ENCODE measurements at places on chromosomes 16 and 17. TPM values are rescaled to one million over a fixed set of nuclear protein-coding genes. Genes with fewer than 3 reads are reported as not detected.
A peak's percentile ranks its signal among the peaks of the same experiment; 100 is the strongest.

The KRT28 gene
- total RNA-seq, result not detected

The SLC22A31 gene
- 0.39 TPM for total RNA-seq

The TLCD2 gene
- 0.86 TPM for total RNA-seq

The DOC2A gene
- 0.34 TPM for total RNA-seq

GRCh38 chr16:56781528-56781961, 51.6 kb downstream of the NUP93 start:
- H3K4me3 ChIP-seq, result no peak overlapping the region
- H3K27ac ChIP-seq, result no peak overlapping the region
- H3K4me1 ChIP-seq, result peaks cover 31% of the 10 kb centered on the region

DNA sequence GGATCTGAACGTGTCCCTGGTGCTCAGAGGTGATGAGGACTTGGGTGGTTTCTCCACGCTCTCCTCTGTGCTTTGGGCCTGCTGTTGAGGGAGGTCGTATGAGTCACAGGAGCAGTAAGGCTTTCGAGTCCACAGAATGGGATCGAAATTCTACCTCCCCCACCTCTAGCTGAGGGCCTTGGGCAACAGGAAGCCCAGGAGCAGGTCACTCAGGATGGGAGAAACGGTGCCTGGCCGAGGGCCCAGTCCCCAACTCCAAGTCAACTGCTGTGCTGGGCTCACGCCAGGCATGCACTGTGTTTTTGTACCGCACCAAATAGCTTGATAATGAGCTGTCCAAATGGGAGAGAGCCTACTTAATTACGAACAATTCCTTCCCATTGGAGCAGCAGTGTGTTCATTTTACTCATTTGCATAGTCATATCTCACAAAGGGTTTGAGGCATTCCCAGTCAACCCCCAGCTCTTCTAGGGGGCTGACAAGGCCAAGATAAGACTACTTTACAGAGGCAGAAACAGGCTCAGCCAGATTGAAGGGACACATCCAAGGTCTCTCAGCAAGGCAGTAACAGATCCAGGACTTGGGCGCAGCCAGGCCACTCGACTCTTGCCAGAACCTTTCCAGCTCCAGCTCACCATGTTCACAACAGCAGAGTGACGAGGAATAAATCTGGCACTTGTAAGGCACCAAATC, 53.6 kb downstream of the WNT3 start:
- H3K4me1 ChIP-seq, result peaks cover under 1% of the 10 kb centered on the region
- peaks cover 9% of the 10 kb centered on the region for H3K27me3 ChIP-seq
- H3K4me3 ChIP-seq, result no peak overlapping the region
- no peak for DNase-seq
- H3K36me3 ChIP-seq, result no peaks in the 10 kb centered on the region

DNA sequence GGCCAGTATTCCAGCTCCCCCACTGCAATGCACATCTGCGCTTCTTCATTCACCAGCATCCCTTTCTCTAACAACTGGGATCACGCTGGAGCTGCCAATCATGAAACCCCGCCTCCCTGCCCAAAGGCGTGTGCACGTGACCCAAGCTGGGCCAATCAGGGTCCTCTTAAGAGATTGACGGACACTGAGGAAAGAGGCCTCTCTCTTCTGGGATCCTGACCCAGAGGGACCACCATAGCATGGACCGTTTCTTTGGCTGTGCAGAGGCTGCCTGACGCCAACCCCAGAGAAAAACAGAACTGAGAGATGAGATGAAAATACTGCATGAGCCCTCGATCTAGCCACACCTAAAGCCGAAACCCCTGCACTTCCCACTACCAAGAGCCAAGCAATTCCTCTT, 32.0 kb downstream of the COTL1 start:
- H3K27me3 ChIP-seq, result no peaks in the 10 kb centered on the region
- peaks cover 23% of the 10 kb centered on the region for H3K4me1 ChIP-seq
- peaks cover 23% of the 10 kb centered on the region for H3K36me3 ChIP-seq
- H3K27ac ChIP-seq, result no peak overlapping the region
- DNase-seq, result no peak

DNA sequence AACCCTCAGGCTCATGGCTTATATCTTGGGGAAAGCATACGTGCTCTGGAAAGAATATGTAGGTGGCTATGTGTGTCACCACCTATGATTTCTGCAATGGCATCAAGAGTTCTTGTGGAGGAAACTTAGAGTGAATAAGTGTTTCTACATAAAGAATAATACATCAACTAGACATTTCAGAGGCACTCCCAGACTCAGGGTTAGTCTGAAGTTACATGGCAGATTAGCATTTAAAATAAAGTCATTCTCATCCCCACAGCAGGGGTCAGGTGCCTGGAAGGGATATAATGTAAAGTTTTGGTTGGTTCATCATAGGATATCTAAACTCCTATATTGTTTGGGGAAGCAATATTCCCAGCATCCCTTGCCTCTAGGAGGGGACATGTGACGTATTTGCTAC, 182.1 kb downstream of the PCTP start:
- no peak for DNase-seq
- H3K27ac ChIP-seq, result no peak overlapping the region
- no peak overlapping the region for H3K4me3 ChIP-seq
- H3K27me3 ChIP-seq, result peaks cover 6% of the 10 kb centered on the region

GRCh38 chr17:42484304-42484703, 25.6 kb downstream of the ATP6V0A1 start:
- H3K36me3 ChIP-seq, result peaks cover 17% of the 10 kb centered on the region
- H3K4me1 ChIP-seq, result peaks cover 23% of the 10 kb centered on the region
- H3K27ac ChIP-seq, result peak overlapping the region; percentile 28
- H3K4me3 ChIP-seq, result no peak overlapping the region

GRCh38 chr16:48511071-48511540, 98.9 kb downstream of the N4BP1 start:
- no peaks in the 10 kb centered on the region for H3K27me3 ChIP-seq
- H3K27ac ChIP-seq, result no peak overlapping the region
- no peak overlapping the region for H3K4me3 ChIP-seq
- no peaks in the 10 kb centered on the region for H3K36me3 ChIP-seq
- no peaks in the 10 kb centered on the region for H3K4me1 ChIP-seq

DNA sequence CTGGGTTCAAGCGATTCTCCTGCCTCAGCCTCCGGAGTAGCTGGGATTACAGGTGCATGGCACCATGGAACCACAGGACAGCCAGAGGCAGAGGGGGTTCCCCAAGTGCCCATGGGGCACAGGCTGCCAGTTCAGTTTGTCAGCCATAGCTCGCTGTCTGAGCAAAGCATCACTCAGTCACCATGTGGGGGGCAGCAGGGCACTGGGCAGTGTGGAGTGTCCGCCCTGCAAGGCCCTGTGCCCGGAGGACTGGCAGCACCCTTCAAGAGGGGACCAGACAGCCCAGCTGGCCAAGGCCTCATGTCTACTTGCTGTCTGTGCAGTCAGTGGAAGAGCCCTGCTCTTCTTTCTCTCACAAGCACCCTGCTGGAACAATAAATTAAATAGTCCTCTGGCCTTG, 6.4 kb downstream of the ALYREF start:
- H3K4me3 ChIP-seq, result no peak overlapping the region
- peaks cover 21% of the 10 kb centered on the region for H3K4me1 ChIP-seq

- peaks cover 30% of the 10 kb centered on the region for H3K4me1 ChIP-seq
- H3K36me3 ChIP-seq, result peaks cover 17% of the 10 kb centered on the region
- peak; percentile 75 for DNase-seq
- H3K27me3 ChIP-seq, result no peaks in the 10 kb centered on the region
Measured at GRCh38 chr16:15650698-15651171, 690 bp downstream of the NDE1 start.

- H3K27me3 ChIP-seq, result no peaks in the 10 kb centered on the region
- no peaks in the 10 kb centered on the region for H3K36me3 ChIP-seq
- peaks cover 5% of the 10 kb centered on the region for H3K4me1 ChIP-seq
- H3K27ac ChIP-seq, result no peak overlapping the region
Measured at GRCh38 chr17:58303971-58304749, 23.4 kb upstream of the MPO start.

DNA sequence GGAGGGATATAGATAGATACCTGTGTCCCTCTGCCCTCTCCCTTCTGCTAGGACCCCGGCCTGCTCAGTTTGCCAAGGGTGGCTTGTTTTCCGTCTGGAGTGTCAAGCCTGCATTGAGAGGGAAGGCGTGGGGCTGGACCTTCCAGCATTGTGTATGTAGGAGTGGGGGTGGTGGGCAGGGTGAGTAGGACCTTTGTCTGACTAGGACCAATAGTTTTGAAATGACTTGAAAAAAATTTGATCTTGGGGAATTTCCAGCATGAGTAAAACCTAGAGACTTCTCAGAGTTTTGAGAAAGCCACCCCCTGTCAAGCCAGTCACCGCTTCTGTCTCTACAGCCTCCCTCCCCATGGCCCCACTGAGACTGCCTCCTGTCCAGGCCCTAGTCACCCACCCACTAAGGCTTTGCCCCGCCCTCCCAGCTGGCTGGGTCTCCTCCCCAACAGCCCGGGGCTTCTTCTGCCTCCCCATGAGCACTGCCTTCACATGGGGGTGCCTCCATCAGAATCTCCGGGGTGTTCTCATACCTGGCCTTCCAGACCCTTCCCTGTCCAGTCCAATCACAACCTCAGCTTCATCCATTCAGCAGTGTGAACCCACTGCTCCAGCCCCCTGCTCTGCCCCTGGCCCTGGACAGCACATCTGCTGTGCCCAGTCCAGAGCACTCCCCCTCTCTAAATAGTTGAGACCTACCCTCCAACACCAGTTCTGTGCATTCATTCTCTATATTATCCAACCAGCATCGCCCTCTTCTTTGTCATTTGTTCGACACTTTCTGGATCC, 207.0 kb downstream of the MSI2 start:
- DNase-seq, result peak; percentile 95
- peak overlapping the region; percentile 57 for H3K4me3 ChIP-seq
- H3K27me3 ChIP-seq, result no peaks in the 10 kb centered on the region
- peaks cover 5% of the 10 kb centered on the region for H3K36me3 ChIP-seq
- H3K4me1 ChIP-seq, result peaks cover 68% of the 10 kb centered on the region

DNA sequence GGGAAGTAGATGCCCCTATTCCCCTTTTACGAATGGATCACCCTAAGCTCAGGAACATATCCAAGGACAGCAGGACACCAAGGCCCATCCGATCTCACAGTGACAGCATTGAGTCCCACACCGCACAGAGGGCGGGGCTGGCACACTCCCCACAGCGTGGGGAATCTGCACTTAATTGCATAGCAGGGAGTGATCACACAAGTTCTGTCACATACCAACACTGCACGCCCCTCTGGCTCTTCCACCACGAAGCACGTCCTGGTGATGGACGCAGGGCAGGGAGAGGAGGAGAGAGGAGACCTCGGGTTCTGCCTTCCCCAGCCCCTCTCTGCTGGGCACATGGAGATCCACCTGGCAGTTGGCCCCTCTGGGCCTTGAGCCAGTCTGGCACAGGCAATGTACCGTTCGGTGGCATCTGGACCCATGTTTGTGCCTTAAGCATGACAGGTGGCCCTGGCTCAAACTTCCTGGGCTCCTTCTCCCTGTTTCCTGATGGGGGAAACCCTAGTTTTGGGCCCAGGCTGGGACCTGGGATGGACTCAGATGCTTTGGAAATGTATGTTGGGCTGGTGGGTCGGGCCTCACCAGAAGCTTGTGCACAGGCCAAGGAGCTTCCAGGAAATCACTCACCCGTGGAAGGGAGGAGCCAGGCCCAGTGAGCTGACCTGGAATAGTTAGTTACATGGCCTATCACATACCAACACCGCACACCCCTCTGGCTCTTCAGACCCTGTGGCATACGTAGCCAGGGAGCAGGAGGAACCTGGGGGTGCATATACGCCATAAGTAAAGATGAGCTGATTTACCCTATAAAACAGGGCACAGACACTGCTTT, 35.1 kb upstream of the CREBBP start:
- peaks cover 3% of the 10 kb centered on the region for H3K36me3 ChIP-seq
- no peak overlapping the region for H3K4me3 ChIP-seq
- DNase-seq, result no peak
- no peaks in the 10 kb centered on the region for H3K27me3 ChIP-seq

DNA sequence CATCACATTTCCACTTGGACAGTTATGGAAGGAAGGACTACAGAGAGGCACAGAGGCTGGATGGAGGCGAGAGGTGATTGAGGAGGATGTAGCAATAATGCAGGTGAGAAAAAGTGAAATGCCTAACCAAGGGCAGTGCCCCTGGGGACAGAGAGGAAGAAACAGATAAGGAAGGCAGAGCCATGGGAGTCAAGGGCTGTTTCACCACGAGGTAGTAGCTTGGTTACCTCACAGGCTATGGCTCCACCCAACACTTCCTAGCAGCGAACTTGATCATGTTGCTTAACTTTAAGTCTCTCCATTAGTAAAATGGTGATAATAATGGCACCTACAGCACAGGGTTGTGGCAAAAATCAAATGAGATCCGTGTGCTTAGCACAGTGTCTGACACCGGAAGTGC, 83.9 kb downstream of the YPEL2 start:
- H3K27ac ChIP-seq, result no peak overlapping the region
- no peak for DNase-seq
- H3K4me1 ChIP-seq, result peaks cover 4% of the 10 kb centered on the region
- no peaks in the 10 kb centered on the region for H3K36me3 ChIP-seq
- no peak overlapping the region for H3K4me3 ChIP-seq

DNA sequence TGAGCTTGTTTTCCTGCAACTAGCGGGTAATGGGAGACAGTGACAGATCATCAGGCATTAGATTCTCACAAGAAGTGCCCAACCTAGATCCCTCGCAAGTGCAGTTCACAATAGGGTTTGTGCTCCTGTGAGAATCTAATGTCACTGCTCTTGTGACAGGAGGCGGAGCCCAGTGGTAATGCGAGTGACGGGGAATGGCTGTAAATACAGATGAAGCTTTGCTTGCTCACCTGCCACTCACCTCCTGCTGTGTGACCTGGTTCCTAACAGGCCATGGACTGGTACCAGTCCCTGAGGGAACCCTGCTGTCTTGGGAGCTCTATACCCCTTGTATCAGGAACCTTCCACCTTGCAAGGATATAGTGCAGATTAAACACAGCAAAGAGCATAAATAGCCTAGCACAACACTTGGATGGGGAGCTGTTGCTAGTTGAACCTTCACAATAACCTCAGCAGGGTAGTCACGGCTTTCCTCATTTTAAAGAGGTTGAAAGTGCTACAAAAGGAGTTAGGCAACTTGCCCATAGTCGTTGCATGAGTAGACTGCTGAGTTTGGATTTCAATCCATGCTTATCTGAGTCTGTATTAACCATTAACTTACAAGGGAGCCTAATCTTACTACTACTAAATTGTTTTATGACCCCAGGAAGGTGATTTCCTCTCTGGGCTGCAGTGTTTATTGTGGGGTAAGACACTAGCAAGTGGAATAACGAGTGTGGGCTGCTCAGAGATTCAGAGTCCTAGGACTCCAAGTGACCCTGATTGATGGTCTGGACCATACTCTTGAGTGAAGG, 156.6 kb upstream of the ZFHX3 start:
- H3K27me3 ChIP-seq, result no peaks in the 10 kb centered on the region
- no peak for DNase-seq
- H3K27ac ChIP-seq, result no peak overlapping the region
- H3K4me1 ChIP-seq, result no peaks in the 10 kb centered on the region
- no peaks in the 10 kb centered on the region for H3K36me3 ChIP-seq

GRCh38 chr17:969811-970355, 9.7 kb downstream of the NXN start:
- no peaks in the 10 kb centered on the region for H3K36me3 ChIP-seq
- H3K27me3 ChIP-seq, result peaks cover 27% of the 10 kb centered on the region
- no peak for DNase-seq
- H3K27ac ChIP-seq, result no peak overlapping the region
- no peak overlapping the region for H3K4me3 ChIP-seq

- H3K4me1 ChIP-seq, result no peaks in the 10 kb centered on the region
- no peaks in the 10 kb centered on the region for H3K27me3 ChIP-seq
- no peaks in the 10 kb centered on the region for H3K36me3 ChIP-seq
- H3K4me3 ChIP-seq, result no peak overlapping the region
Measured at GRCh38 chr16:73232555-73233328, 184.8 kb upstream of the ZFHX3 start.

- peak overlapping the region; percentile 16 for H3K27ac ChIP-seq
- no peak for DNase-seq
- peaks cover 2% of the 10 kb centered on the region for H3K36me3 ChIP-seq
- H3K4me1 ChIP-seq, result peaks cover 78% of the 10 kb centered on the region
- H3K27me3 ChIP-seq, result no peaks in the 10 kb centered on the region
Measured at GRCh38 chr17:67448449-67448848, 71.4 kb downstream of the PITPNC1 start.

All from activated CD4-positive, alpha-beta memory T cell treated with anti-CD3 and anti-CD28 coated beads for 36 hours (primary cell).